ENCODE measurements at places on chromosomes 5 and 9.

- peak; percentile 47 for DNase-seq
Measured at GRCh38 chr9:93261281-93261680, 77.3 kb downstream of the WNK2 start.

DNA sequence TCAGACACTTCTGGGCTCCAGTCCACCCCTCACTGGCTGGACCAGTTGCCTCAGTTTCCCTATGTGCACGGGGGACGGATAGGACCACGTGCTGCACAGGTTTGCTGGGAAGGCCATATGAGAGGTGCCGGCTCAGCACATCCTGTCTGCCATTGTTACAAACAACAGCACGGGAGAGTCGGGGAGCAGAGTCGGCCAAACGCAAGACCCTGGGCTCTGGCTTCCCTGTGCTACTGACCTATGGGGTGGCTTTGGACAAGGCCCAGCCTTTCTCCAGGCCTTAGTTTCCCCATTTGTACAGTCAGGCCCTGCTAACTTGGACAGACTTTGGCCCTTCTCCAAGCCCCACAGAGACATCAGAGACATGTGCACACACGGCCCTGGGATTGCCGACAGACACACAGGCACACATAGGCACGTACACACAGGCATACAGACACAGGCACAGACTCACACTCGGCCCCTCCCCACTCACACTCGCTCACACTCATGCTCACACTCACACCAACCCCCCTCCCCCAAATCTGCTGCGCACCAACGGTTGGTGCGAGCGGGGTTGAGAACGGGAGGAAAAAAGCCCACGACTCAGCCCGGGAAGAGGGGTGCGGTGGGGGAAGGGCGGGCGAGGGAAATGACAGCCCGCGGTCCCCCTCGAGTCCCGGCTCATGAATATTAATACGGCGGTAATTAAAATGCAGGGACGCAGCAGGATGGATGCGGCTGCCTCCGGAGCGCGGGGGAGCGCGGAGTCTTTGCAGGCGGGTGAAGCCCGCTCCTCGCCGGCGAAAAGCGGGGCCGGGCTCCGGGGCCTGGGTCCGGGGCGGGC, 133.0 kb downstream of the C9orf50 start:
- no peak for DNase-seq

GRCh38 chr5:37722236-37723161, 117.3 kb downstream of the GDNF start:
- DNase-seq: no peak

DNA sequence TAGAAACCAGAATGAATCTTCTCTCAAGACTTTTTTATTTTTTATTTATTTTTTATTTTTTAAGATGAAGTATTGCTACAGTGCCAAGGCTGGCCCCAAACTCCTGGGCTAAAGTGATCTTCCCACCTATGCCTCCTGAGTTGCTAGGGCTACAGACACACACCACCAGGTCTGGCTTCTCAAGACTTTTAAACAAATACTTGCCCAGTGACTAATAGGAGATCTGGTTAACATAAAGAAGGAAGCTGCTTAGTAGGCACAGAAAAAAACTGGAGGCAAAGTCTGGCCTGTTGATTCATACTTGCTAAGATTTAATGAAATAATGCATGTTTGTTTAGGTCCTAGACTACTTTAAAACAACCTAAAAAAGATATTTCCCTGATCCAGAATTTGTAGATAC, 43.8 kb downstream of the SLC38A9 start:
- DNase-seq: no peak

- no peak for DNase-seq
Measured at GRCh38 chr5:100731768-100732167, 171.3 kb downstream of the ST8SIA4 start.

DNA sequence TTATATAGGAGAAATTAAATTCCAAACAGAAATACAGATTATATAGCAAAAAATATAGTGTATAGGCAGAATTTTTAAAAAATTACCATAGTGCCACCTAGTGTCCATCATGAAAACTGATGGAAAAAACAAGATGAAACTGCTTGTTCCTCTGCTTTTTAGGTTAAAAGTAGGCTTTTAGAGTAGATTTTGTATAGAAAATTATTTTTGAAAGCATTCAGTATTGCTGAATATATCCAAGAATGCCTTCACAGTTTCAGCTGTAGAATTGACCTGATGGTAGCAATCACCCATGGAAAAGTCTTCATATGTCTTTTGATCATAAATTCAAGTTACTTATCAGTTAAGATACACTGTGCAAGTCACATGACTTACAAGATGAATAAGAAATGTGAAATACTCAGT, 19.7 kb downstream of the RIOK2 start:
- DNase-seq: no peak

- DNase-seq: no peak
Measured at GRCh38 chr9:115739096-115739875, 414.3 kb upstream of the PAPPA start.

GRCh38 chr9:4313144-4313543, 13.3 kb upstream of the GLIS3 start:
- DNase-seq: no peak

- DNase-seq: no peak
Measured at GRCh38 chr5:124544366-124545055, 201.9 kb downstream of the ZNF608 start.

DNA sequence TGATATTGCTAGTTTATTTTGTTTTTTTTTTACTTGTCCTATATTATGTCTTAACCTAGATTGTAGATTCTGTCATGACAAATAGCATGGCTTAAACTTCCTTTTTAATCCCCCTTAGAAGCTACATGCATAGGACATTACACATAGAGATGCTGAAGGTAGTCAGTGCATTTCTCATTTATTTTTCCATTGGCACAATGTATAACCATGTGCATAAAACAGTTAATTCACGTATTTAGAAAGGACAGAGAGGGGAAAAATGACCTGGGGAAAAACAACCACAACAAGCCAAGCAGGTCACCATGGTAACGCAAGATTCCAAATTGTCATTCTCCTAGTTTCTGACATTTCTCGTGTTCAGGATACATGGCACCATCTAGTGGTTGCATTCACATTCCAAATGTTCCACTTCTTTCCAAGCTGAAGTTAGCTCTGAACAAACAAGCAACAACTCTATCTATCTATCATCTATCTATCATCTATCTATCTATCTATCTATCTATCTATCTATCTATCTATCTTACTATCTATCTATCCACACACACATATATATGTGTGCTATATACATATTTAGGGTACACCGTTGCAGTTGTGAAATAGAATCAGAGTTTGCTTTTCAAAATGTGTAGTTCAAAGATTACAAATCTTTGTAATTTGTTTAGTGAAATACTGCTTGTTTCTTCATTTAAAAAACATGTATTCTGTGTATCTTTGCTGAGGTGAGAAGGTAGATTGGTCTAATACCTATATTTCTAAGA, 487.2 kb upstream of the ST8SIA4 start:
- peak; percentile 16 for DNase-seq

DNA sequence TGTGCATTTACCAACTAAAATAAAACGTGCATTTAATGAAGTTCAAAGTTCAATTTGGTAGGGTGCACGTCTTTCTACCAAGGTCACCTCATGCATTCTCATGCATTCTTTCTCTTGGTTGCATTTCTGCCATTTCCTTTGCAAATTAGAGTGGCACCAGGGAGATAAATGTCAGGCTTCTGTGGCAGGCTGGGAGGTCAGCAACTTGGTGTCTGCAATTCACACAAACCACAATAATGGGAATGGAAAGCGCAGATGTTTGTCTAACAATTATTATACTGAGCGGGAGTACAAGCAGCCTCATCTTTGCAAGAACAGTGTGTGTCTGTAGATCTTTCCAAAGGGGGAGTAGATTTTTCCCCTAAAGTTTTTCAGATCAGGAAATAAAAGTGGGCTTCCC, 411.7 kb downstream of the DMRT2 start:
- DNase-seq: no peak

DNA sequence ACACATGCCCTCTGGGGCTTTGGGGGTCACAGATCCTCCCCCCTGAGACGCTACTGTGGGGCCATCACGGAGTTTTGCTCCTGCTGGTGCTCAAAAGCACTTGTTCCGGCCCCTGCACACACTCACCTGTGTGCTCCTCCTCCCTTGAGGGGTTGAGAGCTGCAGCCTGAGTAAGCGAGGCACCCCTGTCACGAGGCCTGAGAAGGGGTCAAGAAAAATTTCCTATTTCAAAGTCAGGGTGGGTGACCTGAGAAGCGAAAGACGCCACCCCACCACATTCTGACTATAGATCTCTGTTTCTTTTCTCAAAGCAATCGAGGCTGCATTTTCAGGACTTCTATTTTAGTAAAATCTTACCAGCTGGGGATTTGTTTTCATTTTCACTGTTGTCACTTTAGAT, 138.5 kb downstream of the DCP2 start:
- DNase-seq: no peak

- no peak for DNase-seq
Measured at GRCh38 chr5:32153723-32154122, 20.4 kb downstream of the GOLPH3 start.

DNA sequence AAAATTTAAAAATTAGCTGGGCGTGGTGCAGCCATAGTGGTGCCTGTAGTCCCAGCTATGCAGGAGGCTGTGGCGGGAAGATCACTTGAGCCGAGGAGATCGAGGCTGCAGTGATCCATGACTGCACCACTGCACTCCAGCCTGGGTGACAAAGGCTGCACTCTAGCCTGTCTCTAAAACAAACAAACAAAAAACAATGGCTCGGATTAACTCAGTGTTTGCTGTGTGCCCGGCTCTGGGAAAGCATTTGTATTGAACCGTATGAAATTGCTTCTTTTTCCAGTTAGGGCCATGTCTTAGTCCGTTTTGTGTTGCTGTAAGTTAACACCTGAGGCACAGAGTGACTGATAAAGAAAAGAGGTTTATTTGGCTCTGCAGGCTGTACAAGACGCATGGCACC, 62.6 kb downstream of the CFAP77 start:
- no peak for DNase-seq

GRCh38 chr5:74367934-74368333, 272.6 kb downstream of the ENC1 start:
- no peak for DNase-seq

GRCh38 chr5:15354021-15354420, 146.0 kb upstream of the FBXL7 start:
- DNase-seq: no peak

DNA sequence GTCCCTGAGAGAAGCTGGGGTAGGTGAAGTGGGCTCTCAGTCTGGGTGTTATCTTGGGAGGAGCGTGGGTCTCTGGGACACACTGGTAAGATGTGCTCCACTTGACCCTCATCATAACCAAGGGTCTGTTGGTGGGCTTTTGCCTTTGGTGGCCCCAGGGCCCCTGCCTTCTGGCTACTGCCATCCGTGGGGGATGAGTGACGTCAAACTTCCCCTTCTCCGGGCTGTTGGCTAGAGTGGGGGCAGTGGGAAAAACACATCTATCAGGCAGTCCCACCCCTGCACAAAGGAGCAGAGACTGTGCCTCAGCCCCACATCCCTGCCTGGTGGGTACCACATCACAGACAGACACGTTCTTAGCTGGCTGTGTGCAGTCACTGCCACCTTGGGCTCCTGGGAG, 35.1 kb downstream of the GADD45G start:
- no peak for DNase-seq

DNA sequence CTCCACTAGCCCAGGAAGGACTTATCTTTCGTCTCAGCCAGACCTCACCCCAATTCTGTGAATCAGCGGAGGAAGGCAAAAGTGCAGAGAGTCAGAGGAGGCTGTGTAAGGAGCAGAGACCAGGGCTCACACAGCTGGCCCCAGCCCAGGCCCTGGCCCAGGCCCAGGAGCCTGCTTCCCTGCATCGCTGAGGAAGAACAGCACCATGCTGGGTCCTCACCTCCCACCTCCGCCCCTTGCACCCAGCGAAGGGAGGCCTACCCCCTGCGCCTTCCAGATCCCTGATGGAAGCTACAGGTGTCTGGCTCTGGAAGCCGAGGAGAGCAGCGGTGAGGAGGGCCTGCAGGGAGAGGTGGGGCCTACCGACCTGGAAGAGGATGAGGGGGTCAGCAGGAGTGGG, 22.3 kb upstream of the SYNPO start:
- no peak for DNase-seq

DNA sequence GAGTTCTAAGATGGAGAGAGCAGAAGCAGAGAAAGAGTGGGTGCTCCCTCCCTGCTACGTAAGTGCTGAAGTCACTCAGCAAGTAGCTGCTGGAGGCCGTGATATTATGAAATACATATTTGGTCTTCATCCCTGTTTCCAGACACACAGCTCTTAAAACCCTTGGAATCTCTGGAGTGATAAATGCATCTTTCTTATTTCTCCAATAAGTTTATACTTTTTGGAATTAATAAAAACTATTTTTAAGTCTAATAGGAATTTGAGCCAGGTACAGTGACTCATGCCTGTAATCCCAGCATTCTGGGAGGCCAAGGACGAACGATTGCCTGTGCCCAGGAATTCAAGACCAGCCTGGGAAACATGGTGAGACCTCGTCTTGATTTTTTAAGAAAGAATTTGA, 60.6 kb downstream of the AUH start:
- DNase-seq: no peak

DNA sequence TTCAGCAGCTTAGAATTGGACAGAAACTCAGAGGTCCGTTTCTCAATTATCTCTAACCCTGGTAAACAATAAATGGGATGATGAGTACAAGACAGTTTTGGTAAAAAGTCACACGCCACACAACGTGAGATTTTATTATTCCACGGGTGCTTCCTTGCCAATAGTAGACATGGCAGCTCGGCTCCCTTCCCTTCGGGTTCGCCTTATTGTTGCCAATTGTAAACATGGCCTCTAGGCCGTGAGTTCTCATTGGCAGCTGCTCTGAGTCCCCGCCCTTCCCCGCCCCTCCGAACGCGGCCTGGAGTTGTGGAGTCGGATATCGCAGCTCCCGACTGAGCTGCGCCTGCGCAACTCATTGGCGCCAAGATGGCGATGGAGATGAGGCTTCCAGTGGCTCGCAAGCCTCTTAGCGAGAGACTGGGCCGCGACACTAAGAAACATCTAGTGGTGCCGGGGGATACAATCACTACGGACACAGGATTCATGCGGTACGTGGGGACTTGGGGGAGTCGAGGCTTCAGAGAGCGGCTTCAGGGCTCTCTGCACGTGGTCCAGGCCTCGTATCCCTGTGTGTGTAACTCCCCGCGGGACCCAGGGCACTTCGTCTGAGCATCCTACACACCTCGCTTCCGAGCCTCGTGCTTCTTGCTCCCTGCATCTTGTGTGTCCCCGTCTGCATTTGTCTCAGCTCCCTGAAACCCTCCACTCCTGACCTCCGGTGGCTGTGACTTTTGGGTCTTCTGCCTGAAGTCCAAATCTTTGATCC, at the start of gene EXOSC2:
EXOSC2 (plus strand) TSS at position 355 of the 766 bp plus-strand sequence; CDS start at position 367, 12 bp downstream.
- DNase-seq: peak; percentile 95

- no peak for DNase-seq
Measured at GRCh38 chr5:30725073-30725472, 468.4 kb upstream of the CDH6 start.

DNA sequence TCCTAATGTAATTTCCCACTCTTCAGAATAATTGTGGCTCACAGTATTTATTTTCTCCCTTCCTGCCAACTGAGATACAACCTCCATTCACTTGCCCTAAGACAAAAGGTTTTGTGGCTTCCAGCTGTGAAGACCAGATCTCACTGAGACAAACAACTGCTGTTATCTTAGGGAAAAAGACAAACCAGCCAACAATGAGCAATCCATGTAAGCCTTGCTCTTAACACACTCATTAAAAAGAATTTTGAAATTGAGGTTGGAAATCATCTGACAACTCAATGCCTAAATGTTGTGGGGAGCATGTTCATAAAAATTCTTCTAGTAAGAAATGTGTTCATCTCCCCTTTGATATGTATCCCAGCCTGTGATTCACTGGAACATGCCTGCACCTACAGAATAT, 132.9 kb downstream of the ADAMTSL1 start:
- peak; percentile 85 for DNase-seq

- DNase-seq: no peak
Measured at GRCh38 chr5:31682851-31683250, 43.9 kb downstream of the PDZD2 start.
